EH (cell line): ENCODE measurements at places on chromosomes 7 and 10.

DNA sequence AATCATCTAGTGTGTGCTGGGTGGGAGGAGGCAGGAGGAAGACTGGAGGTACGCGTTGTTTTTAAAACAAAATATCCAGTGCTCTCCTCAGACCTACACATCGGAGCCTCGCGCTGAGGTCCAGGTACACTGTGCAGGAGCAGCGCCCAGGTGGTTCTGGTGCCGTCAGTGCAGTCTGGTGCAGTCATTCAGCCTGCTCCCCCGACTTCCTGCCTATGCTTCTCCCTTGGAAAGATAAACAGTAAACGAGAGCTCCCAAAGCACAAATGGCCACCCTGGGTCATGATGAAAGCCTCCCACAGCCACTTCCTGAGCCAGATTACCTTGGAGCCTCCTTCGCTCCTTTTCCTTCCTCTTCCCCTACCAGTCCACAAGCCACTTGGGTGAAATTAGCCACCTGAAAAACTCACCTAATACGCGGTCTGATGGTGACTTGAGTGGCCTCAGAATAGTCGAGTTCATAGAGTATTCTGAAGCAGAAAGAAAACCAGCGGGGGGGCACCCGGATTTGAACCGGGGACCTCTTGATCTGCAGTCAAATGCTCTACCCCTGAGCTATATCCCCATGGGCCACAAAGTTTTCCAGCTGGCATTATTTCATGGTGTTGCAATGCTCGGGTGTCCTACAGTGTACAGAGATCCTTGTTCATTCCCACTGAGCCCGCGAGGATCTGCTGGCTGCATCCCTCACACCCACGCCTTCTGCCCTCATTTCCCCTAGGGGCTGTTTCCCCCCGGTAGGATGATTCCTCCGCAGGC lies 82.5 kb downstream of the ZNF467 start:
- DNase-seq: peak; percentile 67

GRCh38 chr7:92158660-92159575 lies 20.0 kb downstream of the LRRD1 start:
- peak; percentile 93 for DNase-seq

- DNase-seq: peak; percentile 99
These were observed 170.2 kb upstream of the KLF14 start for GRCh38 chr7:130904031-130904757.

DNA sequence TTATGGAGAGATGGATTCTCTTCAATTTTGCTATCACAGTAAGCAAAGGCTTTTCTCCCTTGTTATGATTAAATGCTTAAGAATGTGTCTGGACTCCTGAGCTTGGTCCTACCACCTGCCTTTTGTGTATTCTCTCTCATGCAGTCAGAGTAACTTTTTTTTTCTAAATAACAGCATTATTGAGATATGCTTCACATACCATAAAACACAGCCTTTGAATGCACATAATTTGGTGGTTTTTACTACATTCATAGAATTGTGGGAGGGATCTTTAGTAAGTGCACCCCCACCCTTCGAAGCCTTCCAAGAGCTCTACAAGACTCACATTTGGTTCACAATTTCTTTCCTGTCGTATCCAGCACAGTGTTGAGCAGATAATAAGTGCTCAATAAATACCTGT lies 175.5 kb downstream of the ADAM12 start:
- DNase-seq: no peak

GRCh38 chr7:77542409-77542808 lies 5.3 kb downstream of the PTPN12 start:
- DNase-seq: peak; percentile 42

DNA sequence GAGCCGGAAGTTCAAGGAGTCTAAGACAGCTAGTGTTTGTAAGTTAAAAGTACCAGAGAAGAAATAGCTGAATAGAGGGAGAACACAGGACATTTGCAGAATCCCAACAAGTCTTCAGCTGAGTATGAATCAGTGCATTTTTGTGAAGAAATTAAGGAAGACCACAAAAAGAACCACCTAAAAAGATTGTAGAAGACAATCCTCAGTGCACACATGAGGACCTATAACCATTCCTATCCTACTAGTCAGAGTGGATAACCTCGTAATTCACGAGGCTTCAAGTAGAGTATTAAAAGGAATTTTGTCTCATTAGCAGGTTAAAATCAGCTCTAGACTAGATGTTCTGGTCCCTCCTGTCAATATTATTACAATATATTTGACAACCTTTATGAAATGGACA lies 295.4 kb upstream of the KAT6B start:
- peak; percentile 44 for DNase-seq

DNA sequence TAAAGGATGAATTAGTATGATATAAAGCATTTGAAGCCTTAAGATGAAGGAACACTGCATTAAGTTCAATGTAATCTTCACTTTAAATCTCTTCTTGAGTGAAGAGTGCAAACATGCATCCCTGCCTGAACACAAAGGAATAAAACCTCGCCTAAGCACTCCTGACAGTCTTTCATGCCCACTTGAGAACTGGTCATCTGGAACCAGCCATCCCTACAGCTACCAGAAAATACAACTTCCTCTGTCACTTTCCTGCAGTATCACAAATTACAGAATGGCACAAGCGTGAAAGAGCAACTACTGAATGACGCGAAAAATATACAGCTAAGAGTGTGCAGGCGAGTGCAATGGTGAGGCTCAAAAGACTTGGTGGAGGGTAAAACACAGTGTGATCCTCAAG lies 1079.9 kb downstream of the CNTNAP2 start:
- no peak for DNase-seq

DNA sequence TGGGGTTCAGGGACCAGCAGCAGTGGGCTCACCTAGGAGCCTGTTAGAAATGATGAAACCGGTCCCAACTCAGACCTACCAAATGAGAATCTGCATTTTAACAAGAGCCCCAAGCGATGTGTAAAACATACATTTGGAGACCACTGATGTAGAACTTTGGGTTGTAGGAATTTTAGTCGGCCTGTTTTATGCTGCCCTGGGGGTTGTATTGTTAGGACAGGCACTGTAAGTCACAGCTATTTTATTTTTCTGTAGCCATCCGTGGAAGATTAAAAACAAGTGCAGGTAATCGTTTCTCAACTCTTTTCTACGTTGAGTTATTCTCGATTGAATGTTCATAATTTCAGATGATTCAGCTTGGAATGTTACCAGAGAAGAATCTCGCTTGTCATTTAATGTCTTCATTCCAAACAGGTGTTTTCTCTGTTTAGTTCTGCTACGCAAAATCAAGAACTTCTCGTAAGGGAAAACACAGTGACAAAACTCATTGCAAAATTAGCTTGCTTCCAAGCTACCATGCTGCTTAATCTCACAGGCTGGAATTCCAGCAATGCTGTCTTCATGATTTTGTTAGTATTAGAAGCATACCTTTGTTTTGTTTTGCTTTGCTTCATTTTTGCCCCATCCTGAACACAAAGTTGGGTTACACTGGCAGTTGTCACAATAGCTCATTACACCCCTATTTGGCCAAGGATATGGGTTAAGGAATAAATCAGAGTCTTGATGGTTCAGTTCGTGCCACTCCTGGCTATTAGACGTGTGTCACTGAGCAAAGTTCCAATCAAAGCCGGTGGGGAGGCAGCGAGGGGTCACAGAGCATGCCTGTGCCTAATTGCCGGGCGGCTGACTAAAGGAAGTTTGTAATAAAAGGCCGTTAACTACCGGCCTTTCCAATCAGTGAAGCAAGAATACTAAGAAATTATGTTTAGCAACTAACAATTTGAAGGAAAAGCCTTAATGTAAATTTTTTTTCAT lies 676.9 kb downstream of the GATA3 start:
- DNase-seq: no peak

DNA sequence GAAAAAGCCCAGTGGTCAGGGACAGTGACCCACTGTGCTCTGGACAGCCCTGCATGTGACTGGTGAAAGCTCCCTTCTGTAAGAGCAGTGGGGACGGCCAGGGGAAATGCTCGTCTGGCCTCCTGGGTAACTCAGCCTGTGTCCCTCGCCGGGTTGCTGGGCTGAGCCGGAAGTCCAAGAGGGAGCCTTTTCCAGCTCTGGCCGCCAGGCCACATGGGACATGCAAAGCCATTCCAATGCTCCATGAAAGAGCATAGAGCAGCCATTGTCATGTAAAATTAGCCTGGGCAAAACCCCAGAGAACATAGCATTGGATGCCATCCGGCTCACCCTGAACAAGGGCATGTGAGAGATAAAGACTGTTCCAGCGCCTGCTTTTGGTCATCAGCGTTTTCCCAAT lies 64.9 kb upstream of the ADRB1 start:
- no peak for DNase-seq

DNA sequence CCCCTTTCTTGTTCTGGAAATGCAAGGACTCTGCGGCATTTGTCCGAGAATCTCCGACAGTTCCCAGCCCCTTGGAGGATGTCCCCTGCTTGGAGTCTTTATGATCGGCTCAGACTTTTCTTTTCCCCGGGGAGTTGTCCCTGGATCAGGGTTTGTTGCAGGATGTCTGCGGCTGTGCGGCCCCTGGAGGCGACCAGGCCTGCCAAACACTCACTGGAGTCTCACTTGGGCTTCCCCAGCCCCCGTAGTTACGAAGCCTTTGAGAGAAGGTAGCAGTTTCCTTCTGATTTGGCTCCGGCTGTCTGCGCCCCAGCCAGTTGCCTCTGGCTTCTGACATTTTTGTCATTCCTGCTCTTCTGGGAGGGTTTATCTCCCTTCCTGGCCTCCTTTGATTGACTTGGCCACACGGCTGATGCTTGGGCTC lies 16.1 kb downstream of the COL26A1 start:
- peak; percentile 82 for DNase-seq

DNA sequence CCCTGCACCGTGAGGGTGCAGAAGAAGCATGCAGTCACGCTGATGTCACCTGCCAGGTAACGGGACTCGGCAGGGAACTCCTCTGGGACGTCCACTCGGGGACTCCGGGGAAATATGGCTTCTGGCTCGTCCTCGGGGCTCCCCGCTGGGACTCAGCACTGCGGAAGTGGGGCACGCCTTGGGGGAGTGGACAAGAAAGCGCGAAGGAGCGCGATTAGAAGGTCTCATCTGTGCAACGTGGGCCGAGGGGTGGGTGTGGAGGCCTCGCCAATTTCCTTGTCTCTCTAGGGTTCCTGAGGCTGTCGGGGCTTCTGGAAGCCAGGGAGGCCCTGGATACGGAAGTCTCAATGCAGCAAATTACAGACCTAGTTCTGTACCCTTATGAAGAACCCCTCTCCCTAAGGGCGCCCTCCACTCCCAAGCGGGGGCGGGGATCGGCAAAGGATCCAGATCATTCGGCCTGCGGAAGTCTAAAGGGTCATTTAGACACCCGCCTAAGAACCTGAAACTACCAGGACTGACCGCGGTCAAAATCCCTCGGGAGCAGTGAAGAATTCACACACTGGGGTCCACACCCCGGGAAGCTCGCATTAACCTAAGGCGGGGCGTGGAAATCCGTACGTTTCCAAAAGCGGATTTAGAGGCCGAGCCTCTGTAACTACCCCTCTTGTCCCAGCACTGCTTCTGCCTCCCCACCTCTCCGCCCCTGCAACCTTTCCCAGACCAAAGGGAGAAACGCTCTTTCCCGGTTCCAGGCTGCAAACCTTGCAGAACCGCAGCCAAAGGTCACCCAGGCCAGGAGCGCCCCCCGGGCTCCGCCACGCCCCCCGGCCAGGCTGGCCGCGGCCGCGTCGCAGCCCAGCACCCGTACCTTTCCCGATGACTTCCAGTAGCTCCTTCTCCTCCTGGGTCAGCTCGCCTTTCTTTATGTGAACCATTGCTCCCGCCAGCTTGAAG lies 640 bp downstream of the ANKMY2 start:
- peak; percentile 74 for DNase-seq

DNA sequence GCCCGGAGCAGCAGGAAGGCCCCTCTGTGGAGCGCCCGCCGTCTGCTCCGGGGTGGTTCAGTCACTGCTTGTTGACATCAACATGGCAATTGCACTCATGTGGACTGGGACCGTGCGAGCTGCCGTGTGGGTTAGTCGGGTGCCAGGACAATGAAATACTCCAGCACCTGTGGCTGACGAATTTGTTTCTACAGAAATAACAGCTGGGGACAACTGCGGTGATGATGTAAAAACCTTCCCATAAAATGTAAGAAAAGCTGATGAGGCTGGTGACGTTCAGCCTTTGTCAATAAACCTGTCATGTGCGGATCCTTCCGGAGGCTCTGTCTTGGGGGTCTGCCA lies 5.6 kb downstream of the GPER1 start:
- no peak for DNase-seq

- no peak for DNase-seq
These were observed 57.3 kb upstream of the SPOCK2 start for GRCh38 chr10:72145657-72146056.

GRCh38 chr10:127679642-127680255 lies 57.2 kb upstream of the FOXI2 start:
- DNase-seq: no peak

DNA sequence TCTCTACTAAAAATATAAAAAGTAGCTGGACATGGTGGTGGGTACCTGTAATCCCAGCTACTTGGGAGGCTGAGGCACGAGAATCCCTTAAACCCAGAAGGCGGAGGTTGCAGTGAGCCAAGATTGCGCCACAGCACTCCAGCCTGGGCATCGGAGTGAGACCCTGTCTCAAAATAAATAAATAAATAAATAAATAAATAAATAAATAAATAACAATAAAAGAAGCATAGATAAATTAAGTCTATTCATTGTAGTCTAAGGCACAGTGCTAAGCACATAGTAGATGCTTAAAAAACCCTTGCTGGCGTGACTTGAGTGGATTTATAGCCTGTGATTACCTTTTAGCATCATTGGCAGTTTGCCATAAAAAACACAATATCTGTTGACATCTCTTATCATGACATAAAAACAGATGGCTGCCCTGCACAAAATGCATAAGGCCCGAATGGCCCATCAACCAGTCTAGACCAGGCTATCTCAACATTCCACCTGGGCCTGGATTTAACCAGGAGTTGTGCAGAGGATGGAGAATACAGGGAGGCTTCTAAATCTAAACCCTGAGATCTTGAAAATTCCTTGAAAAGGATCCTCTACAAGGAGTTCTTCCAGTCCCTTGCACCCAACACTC lies 94.9 kb downstream of the PRLHR start:
- no peak for DNase-seq

DNA sequence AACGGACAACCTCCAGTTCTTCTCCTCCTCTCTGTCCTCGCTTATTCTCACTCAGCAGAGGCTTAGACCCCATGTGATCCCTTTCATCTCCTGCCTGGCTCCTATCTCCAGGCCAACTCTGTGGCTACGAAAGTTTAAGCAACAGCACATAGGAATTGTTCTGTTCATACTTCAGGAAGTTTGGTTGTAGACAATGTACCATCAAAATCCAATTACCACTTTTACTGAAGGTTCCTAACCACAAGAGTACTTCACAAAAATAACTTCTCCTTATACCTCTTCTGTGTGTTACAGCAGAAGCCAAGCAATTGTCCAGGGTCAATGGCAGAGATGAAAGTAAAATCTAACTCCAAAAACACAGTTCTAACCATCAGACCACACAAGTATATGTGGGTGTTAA lies 80.0 kb downstream of the SLC25A13 start:
- DNase-seq: no peak

DNA sequence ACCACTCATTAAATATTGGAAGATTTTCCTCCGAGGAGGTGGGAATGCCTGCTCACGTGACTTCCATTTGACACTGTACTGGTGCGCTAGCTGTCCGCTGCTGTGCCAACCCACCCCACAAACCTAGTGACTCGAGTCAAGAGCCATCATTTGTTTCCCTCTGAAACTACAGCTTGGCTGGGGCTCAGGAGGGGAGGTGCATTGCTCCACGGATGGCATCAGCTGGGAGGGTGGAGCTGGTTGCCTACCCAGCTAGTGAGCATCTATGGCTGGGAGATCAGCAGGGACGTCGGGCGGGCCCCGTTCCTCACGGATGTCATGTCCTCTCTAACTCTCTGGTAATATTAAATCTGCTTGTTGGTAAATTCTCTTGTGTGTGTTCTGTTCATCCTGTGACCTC lies 9.5 kb upstream of the FOXL3 start:
- DNase-seq: no peak

GRCh38 chr10:61623161-61623560 lies 39.6 kb upstream of the CABCOCO1 start:
- no peak for DNase-seq

- peak; percentile 30 for DNase-seq
These were observed 175.8 kb downstream of the VTI1A start for GRCh38 chr10:112622786-112623185.
